ENCODE measurements at places on chromosomes 2 and 18. TPM values are rescaled to one million over a fixed set of nuclear protein-coding genes. Genes with fewer than 3 reads are reported as not detected.

Gene ACOXL
- total RNA-seq: not detected

Gene NPAS2
- total RNA-seq: 7.2 TPM

Gene TMEM178A
- 25.1 TPM for total RNA-seq

Gene NEU4
- 0.31 TPM for total RNA-seq

Gene CRYGC
- total RNA-seq: not detected

Gene KIAA2012
- total RNA-seq: 0.47 TPM

Gene MEP1B
- total RNA-seq: 0.78 TPM

Gene ANTXR1
- total RNA-seq: 9.8 TPM

Gene RBBP8
- total RNA-seq: 45.7 TPM

Gene ALPG
- not detected for total RNA-seq

Gene YPEL5
- total RNA-seq: 125 TPM

Gene CTIF
- 55.1 TPM for total RNA-seq

Gene TYMS
- 2.0 TPM for total RNA-seq

Gene CRYGB
- total RNA-seq: not detected

Gene SLC25A52
- not detected for total RNA-seq

Gene LRRFIP1
- total RNA-seq: 29.0 TPM

Gene CCNYL1
- 46.5 TPM for total RNA-seq

Gene CABYR
- total RNA-seq: 34.6 TPM

Gene EMX1
- total RNA-seq: 21.1 TPM

Gene PROKR1
- 2.0 TPM for total RNA-seq

Gene SIX2
- 0.16 TPM for total RNA-seq

Gene TRIM54
- total RNA-seq: not detected

Gene GPR35
- 0.31 TPM for total RNA-seq

Gene ZAP70
- 1.1 TPM for total RNA-seq

Gene HOXD4
- not detected for total RNA-seq

Gene PIKFYVE
- total RNA-seq: 57.1 TPM

Gene FOXD4L1
- 0.31 TPM for total RNA-seq

Gene PGAP1
- total RNA-seq: 105 TPM

Gene LYPD6B
- 12.5 TPM for total RNA-seq

Gene PRKCE
- 62.2 TPM for total RNA-seq

Gene B3GNT7
- 1.2 TPM for total RNA-seq

Gene SLC38A11
- total RNA-seq: 5.0 TPM

Gene DLX2
- total RNA-seq: 3.3 TPM

Gene C2orf78
- not detected for total RNA-seq

Gene ANKRD30B
- total RNA-seq: 0.16 TPM

Gene NOSTRIN
- total RNA-seq: 3.9 TPM

Gene ABCG5
- under 0.01 TPM for total RNA-seq

Gene UGT1A10
- not detected for total RNA-seq

Gene MOGAT1
- total RNA-seq: not detected

Gene UPP2
- 1.7 TPM for total RNA-seq

Gene ARHGAP28
- total RNA-seq: 21.2 TPM

Gene HIBCH
- total RNA-seq: 19.2 TPM

Gene UGT1A6
- total RNA-seq: not detected

Gene RAB31
- total RNA-seq: 27.6 TPM

Gene EFEMP1
- total RNA-seq: 2.8 TPM

All from occipital lobe (tissue), 3 donors.